AML-193 (cell line): ENCODE measurements at places on chromosomes 6 and 20.

DNA sequence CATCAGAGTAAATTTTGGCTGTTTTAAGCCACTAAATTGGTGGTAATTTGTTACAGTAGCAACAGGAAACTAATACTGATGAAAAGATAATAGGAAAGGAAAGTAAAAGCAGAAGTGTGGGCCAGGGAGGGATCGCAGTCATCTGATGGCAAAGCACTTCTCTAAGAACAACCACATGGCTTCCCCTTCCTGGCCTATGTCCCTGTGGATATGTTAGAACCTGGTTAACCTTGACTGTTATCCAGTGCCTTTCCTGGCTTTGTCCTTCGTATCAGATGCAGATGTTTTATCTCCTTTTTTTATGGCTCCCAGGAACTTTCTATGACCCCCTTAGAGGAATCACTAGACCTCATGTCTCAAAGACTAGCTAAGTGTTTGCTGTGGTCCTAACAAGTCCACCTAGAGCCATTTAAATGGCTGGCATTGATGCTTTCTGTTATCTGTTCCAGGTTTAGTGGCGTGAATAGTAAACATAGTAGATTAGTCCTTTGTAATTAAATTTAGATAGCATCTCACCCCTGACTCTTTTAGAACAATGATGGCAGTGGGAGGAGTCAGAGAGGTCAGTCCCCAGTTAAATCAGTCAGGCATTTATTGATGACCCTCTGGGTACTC lies 79.2 kb upstream of the PHACTR2 start:
- DNase-seq = peak; percentile 93

- DNase-seq = no peak
Measured at GRCh38 chr6:45535933-45536332, 158.2 kb upstream of the SUPT3H start.

DNA sequence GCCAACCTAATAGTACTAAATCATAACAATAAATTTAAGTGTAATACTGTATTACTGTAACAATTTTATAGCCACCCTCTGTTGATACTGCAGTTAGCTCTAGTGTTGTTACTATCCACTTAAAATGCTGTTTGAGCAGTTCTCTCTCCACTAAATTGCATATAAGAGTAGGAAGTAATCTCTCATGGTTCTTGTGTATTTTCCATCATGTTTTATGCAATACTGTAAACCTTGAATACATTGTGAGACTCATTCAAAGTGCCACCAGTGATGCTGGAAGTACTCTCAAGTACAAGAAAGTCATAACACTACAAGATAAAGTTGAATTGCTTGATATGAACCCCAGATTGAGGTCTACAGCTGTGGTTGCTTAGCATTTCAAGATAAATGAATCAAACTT lies 65.5 kb downstream of the WASF1 start:
- DNase-seq = no peak

- DNase-seq = no peak
Measured at GRCh38 chr6:2109796-2110195, 135.6 kb downstream of the GMDS start.

GRCh38 chr6:18823782-18824386 lies 436.7 kb downstream of the RNF144B start:
- peak; percentile 30 for DNase-seq

- no peak for DNase-seq
Measured at GRCh38 chr6:72560721-72561593, 60.9 kb upstream of the KCNQ5 start.

DNA sequence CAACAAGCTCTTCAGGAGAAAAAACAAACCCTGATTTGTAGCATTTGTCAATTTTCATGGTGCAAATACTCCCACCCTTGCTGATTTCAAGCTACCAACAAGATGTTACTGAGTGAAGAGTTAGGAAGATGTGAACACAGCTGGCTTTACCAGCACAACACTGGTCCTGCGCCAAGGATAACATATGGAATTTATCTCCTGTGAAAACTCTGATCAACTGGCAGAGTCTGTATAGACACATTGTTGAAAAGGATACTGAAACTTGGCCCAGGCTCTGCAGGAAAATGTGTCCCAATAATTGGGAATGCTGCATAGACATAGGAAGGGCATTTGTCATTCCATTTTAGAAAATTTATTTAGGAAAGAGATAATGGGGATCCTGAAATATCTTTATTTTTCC lies 29.0 kb downstream of the OTOR start:
- no peak for DNase-seq

DNA sequence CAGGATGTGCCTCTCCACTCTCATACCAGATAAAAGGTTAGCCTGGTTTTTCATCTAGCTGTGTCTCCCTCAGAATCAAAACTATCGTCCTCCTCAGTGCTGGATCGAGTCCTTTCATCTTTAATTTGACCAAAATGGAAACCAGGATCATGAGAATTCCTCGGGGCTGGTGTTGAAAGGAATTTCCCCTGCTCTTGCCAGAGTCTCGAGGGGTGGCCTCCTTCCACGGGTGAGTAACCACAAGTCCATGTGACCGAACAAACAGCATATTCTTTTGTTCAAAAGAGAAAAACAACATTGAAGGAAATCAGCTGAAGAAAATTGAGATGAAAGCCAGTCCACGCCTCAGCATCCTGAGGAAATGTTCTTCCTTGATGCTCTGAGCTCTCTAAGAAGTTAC lies 165.9 kb upstream of the CDYL start:
- DNase-seq = no peak

GRCh38 chr20:52867305-52867704 lies 104.9 kb upstream of the TSHZ2 start:
- DNase-seq = no peak

DNA sequence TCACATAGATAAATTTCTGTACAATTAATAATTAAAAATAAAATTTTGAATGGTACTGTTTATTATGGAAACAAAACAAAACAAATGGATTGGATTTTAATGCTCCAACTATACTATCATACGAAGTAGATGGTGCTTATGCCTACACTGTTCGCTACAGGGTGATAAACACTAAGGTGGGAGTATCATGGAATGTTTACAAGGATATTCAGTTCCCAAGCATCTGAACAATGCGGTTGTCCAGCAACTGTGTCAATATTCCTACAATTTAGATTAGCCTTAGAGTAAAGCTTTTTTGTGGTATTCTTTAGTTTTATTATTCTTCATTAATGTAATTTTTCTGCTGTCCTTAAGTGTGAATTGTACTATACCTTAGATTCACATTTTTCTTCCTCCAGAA lies 105.1 kb downstream of the MMS22L start:
- DNase-seq = no peak

GRCh38 chr6:108877046-108877751 lies 29.0 kb downstream of the ARMC2 start:
- DNase-seq = no peak

- DNase-seq = no peak
Measured at GRCh38 chr6:142926494-142927270, 18.3 kb downstream of the HIVEP2 start.

DNA sequence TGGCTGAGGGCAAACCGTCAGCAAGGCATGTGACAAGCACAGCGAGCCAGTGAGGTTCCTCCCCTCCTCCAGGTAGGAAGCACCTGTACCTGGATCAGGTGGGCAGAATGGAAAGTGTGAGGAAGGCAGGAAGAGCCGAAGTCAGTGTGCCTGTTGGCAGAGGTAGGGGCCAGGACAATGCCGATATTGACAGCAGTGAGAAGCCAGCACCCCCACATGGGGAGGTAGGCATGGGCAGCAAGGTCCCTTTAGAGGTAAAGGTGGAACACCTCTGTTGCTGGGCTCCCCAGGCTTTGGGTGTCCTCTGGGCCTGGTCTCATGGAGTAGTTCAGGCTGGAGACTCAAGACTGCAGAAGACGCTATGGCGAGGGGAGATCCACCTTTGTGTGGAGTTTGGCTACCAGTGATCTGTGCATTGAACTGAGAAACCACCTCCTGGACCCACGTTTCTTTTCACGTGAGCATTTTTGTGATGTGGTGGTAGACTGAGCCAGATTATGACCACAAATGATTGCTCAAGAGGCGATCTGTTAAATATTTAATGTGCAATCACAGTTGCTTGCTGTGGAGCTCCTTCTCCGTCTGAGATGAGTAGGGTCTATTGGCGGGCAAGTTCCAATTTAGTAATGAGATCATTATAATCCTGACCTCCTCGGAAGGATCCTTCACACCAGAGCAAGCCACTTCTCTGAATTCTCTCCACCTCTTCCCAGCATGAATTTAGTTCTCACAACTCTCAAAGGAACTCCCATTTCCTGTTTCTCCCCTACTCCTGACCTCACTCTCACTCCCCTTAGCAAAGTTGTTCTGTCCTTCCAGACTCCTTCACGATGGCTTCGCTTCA lies 174.8 kb downstream of the CDH26 start:
- DNase-seq = no peak

DNA sequence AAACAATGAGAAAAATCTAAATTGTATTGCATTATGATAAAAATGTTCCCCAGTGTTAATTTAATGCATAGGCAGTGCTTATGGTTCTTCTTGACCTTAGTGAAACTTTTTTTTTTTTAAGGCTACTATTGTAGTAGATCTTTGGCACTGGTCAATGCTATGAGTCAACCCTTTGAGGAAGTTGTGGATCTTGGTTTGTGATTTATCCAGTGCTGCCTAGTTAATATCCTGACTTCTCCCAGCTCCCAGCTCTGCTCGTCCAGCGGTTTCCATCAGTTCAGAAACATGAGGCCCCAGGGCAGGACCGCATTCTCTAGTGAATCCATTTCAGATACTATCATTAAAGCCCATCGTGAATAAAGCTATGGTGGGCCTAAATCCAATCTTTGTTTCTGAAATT lies 364.5 kb upstream of the JARID2 start:
- peak; percentile 83 for DNase-seq

DNA sequence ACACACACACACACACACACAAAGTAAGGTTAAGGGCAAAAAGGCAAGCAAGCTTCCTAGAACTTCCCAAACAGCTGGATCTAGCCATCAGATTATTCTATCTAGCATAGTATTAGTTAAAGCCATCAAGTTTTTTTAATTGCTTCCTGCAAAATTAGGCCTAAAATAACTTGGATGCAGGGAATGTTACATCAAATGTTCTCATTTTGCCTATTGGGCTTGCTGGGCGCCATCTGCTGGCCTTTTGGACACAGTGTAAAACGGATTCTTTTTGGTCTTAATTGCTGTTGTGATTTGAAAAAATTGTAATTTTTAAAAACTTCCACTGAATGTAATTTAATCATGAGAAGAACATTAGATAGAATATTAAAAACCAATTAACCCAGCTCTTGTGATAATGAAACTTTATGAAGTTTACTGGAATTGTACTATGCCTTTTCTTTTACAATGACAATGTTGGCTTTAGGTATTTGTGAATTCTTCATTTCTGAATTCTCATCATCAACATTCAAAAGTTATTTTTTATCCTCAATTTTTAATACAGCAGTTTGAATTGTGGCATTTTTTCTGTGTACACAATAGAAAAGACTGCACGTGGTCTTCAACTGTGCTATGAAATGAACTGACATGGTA lies 6.8 kb downstream of the MKKS start:
- peak; percentile 37 for DNase-seq

GRCh38 chr6:75430631-75431325 lies 62.8 kb downstream of the FILIP1 start:
- DNase-seq = no peak

GRCh38 chr6:137024237-137024990 lies 20.4 kb downstream of the IL20RA start:
- no peak for DNase-seq

GRCh38 chr6:156864557-156864956 lies 87.4 kb downstream of the ARID1B start:
- DNase-seq = no peak

DNA sequence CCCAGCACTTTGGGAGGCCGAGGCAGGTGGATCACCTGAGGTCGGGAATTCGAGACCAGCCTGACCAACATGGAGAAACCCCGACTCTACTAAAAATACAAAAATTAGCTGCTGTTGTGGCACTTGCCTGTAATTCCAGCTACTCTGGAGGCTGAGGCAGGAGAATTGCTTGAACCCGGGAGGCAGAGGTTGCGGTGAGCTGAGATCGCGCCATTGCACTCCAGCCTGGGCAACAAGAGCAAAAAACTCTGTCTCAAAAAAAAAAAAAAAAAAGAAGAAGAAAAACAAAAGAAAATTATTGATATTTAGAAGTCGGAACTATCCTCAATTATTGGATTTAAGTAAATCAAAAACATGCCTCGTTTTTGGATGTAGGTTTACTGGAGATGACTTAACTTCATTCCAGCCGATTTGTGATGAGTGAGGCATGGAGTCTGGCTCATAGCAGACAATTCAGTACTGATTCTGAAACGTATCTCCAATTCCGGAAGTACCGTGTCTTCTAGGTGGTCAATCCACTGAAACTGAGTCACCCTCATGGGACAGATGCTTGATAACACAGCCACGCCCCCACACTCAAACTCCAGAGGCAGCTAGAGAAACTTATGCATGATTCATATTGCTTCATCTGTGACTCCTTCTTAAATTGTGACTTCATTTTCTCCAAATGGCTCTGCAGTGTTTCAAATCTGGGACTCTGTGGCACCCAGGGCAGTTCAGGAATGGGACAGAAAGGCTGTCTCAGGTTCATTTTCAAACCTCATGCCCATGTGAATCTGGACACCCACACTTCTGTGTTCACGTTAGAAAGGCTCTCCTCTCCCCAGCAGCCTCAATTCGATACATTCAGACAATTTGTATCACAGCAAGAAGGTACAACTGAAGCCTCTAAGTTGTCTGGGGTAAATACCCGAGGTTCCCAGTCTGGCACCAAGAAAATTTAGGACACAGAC lies 110.4 kb upstream of the ARMC2 start:
- DNase-seq = no peak

GRCh38 chr6:140039364-140039763 lies 664.9 kb upstream of the CITED2 start:
- DNase-seq = peak; percentile 87

DNA sequence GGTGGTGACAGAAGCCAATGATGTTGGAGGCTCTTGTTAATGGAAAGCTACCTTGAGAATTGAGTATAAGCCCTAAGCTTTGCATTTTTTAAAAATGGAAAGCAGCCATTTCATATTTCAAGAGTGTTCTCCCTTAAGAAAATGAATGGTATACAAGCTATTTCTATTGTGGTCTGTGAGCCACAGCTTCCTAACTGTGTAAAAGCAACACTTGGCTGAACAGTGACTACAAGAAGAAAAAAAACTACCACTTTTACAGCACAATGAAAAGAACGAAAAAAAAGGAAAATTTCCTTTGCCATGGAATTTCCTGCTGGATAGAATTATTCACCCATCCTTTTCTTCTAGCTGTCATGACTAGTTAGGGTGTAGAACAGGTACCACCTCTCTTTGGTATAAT lies 397.1 kb upstream of the BTBD3 start:
- DNase-seq = no peak

GRCh38 chr6:116456106-116456505 lies 5.1 kb upstream of the CALHM6 start:
- DNase-seq = no peak

GRCh38 chr6:36357872-36358225 lies 21.2 kb upstream of the BNIP5 start:
- DNase-seq = no peak

GRCh38 chr6:34970488-34970887 lies 81.4 kb downstream of the ANKS1A start:
- DNase-seq = no peak

DNA sequence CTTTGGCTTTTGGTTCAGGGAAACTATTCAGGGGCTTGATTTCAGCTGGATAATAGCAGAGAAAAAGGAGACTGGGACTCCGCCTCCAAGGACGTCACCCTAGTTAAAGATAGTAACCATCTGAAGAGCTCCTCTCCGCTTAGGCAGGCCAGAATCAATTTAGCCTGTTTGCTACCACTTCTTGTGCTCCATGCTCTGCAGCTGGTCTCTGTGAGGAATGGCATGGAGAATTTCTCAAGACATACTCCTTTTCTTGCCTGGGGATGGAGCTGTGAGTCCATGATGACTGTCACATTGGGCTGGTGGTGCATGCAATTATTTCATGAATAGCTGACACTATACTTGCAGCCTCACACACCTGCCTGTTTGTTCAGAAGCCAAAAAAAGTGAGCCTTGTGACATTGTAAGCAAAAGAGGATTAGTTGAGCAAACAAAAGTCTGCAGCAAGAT lies 61.4 kb downstream of the TXLNB start:
- DNase-seq = peak; percentile 12
